Caco-2 (cell line): ENCODE measurements at places on chromosomes 12 and 14.

- H3K4me3 ChIP-seq, result no peak overlapping the region
- no peak overlapping the region for H3K27ac ChIP-seq
- no peaks in the 10 kb centered on the region for H3K27me3 ChIP-seq
- H3K36me3 ChIP-seq, result no peaks in the 10 kb centered on the region
These were observed 28.2 kb downstream of the TRAF3 start for GRCh38 chr14:102805371-102805891.

DNA sequence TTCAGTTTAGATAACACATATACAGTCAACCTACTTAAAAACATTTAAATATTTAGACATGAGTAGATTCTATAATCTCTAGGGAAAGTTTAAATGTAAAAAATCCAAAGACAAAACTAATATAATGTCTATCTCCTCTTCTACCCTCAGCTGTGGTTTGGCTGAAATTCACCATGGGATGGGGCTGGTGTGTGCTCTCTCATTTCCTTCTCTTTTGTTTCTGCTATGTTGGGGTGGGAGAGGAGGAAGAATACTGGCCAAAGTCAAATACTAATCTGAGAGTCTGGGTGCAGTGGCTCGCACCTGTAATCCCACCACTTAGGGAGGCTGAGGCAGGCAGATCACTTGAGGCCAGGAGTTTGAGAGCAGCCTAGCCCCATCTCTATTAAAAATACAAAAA lies 1673.9 kb upstream of the SEL1L start:
- no peak overlapping the region for H3K4me3 ChIP-seq
- H3K27ac ChIP-seq, result no peak overlapping the region
- H3K27me3 ChIP-seq, result no peaks in the 10 kb centered on the region
- H3K4me1 ChIP-seq, result no peaks in the 10 kb centered on the region
- H3K36me3 ChIP-seq, result no peaks in the 10 kb centered on the region

DNA sequence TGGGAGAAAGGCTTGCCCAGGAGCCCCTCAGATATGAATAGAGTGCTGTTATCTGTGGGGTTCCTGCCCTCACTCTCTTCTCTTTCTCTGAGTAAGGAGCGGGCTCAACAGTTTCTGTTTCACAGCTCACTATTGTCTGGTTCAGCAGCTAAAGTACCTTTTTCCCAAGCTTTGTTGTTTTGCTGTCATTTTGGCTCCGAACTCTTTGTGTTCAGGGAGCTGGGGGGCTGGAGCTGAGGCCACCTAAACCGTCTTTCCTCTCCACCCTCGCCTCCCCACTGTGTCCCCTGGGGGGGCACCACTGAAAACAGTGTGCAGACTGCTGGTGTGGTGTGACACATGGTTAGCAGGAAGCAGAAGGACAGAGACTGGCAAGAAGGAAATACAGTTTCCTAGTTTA lies 51.4 kb downstream of the FBXW8 start:
- H3K4me1 ChIP-seq, result no peaks in the 10 kb centered on the region
- DNase-seq, result no peak
- no peak overlapping the region for H3K4me3 ChIP-seq
- H3K27me3 ChIP-seq, result no peaks in the 10 kb centered on the region

DNA sequence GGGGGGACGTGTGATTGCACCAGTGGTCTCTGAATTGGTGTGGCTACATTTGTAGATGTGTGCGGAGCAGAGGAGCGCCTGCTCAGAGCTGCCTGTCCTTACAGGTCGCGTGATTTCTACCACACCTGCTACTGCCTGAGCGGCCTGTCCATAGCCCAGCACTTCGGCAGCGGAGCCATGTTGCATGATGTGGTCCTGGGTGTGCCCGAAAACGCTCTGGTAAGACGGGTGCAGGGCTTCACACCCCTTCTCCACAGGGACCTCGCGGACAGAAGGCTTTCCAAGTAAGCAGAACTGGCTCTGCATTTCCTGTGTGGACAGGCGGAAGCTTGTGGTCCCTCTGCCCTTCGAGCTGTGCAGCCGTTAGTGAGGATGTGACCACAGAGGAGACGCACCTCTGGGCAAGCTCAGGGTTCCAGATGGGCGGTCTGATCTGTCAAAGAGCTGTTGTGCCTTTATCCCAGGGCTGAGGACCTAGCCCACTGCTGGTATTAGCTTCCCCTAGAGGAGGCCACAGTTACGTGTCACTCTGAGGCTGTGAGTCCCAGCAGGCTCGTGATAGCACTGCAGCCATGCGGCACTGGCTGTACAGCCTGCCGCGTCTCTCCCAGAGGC lies 47.7 kb downstream of the MAX start:
- peaks cover 7% of the 10 kb centered on the region; the same call in 1 of the 2 replicates for H3K4me1 ChIP-seq
- no peak for DNase-seq
- no peak overlapping the region for H3K27ac ChIP-seq
- no peak overlapping the region for H3K4me3 ChIP-seq

GRCh38 chr12:128078301-128078971 lies 188.5 kb upstream of the TMEM132C start:
- DNase-seq, result no peak
- no peaks in the 10 kb centered on the region for H3K4me1 ChIP-seq
- no peak overlapping the region for H3K27ac ChIP-seq
- H3K36me3 ChIP-seq, result no peaks in the 10 kb centered on the region
- no peaks in the 10 kb centered on the region for H3K27me3 ChIP-seq
- H3K4me3 ChIP-seq, result no peak overlapping the region

DNA sequence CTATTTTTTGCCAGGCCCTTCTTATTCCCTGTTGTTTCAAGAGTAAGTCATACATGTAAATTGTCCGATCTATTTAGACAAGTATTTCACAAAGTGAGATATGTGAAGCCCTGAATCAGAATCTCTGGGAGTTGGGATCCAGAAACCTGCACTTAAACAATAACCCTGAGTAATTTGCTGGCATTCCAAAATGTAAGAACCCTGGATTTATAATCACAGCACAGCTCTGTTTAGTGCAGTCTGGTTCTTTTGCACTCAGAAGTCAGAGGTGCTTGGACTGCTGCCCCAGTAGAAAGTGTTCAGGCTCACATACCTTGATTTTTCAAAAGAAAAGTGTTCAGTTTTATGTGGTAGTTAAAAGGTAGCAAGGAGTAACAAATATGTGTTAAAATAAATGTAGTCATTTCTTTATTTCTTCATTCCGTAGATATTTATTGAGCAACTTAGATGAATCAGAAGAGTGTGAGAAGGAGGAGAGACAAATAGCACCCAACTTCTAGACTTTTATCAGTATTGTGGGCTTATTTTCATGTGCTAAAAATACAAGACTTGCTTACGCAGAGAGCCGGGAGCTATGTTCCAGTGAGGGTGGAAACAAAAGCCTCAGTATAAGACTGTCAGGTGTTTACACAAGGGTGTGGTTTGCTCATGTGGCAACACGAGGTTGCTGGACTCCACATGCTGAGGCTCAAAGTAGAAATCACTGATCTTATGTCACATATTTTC lies 70.1 kb downstream of the SYNE2 start:
- H3K4me3 ChIP-seq, result no peak overlapping the region
- DNase-seq, result no peak
- H3K36me3 ChIP-seq, result no peaks in the 10 kb centered on the region
- peaks cover 10% of the 10 kb centered on the region for H3K4me1 ChIP-seq

- peak; percentile 17 for DNase-seq
- peak overlapping the region; percentile 83 for H3K27ac ChIP-seq
- no peaks in the 10 kb centered on the region; the same call in 1 of the 2 replicates for H3K36me3 ChIP-seq
- no peak overlapping the region for H3K4me3 ChIP-seq
These were observed 26.7 kb downstream of the C12orf75 start for GRCh38 chr12:105357162-105357691.

DNA sequence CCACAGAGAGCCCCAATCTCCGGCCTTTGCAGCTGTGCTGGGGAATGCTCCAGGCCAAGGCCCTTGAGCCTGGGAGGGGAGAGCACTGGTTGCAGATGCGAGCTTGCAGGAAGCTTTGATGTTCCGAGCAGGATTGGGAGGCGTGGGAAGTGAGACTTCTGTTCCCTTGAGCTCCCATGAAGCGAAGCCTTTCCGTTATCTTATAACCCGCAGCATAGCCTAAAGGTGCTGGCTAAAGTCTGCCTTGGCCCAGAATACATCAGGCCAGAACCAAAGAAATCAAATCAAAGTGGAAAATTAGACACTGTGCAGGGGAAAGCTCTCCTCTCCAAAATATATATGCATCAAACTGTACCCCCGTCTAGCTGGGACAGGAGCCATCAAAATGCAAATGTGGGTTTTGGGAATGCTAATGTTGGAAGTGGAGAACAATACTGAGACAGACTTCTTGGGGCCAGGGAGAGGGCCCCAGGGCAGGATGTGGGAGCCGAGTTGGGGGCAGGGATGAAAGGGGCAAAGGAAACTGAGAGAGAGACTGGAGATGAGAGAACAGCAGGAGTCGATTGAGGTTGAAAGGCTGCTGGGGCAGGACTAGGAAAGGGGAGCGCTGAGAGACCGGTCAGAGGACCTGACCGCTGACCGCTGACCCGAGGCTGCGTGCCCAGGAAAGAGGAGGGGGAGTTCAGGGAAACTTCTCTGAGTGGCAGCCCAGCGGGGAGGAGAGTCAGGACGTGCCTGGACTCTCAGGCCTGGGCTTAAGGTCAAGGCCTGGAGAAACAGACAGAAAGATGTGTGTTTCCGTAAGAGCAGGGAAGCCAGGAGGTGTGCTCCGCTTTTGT lies 152.2 kb upstream of the PARP11 start:
- peaks cover 16% of the 10 kb centered on the region for H3K4me1 ChIP-seq
- no peaks in the 10 kb centered on the region for H3K36me3 ChIP-seq
- DNase-seq, result no peak
- peak overlapping the region; percentile 39 for H3K27ac ChIP-seq

GRCh38 chr12:16323638-16324037 lies 23.8 kb upstream of the MGST1 start:
- H3K27ac ChIP-seq, result no peak overlapping the region
- 0 out of 2 replicates have a peak, but pooled peaks cover 4% of the 10 kb centered on the region for H3K4me1 ChIP-seq
- H3K27me3 ChIP-seq, result no peaks in the 10 kb centered on the region
- no peak overlapping the region for H3K4me3 ChIP-seq

GRCh38 chr12:92628476-92628875 lies 74.3 kb upstream of the PLEKHG7 start:
- H3K36me3 ChIP-seq, result no peaks in the 10 kb centered on the region
- H3K4me3 ChIP-seq, result no peak overlapping the region
- H3K27me3 ChIP-seq, result no peaks in the 10 kb centered on the region
- no peaks in the 10 kb centered on the region for H3K4me1 ChIP-seq
- DNase-seq, result no peak

GRCh38 chr14:101961746-101962502 lies 2.4 kb upstream of the DYNC1H1 start:
- H3K36me3 ChIP-seq, result no peaks in the 10 kb centered on the region
- DNase-seq, result no peak
- no peak overlapping the region for H3K4me3 ChIP-seq
- no peak overlapping the region for H3K27ac ChIP-seq
- no peaks in the 10 kb centered on the region for H3K27me3 ChIP-seq

GRCh38 chr12:40693207-40693821 lies 1.1 kb downstream of the CNTN1 start:
- H3K27ac ChIP-seq, result no peak overlapping the region
- H3K27me3 ChIP-seq, result no peaks in the 10 kb centered on the region
- no peaks in the 10 kb centered on the region for H3K36me3 ChIP-seq
- H3K4me3 ChIP-seq, result no peak overlapping the region
- no peaks in the 10 kb centered on the region for H3K4me1 ChIP-seq

GRCh38 chr14:93962701-93963601 lies 13.4 kb downstream of the ASB2 start:
- no peak overlapping the region for H3K27ac ChIP-seq
- no peak for DNase-seq
- no peaks in the 10 kb centered on the region for H3K36me3 ChIP-seq
- no peak overlapping the region for H3K4me3 ChIP-seq

DNA sequence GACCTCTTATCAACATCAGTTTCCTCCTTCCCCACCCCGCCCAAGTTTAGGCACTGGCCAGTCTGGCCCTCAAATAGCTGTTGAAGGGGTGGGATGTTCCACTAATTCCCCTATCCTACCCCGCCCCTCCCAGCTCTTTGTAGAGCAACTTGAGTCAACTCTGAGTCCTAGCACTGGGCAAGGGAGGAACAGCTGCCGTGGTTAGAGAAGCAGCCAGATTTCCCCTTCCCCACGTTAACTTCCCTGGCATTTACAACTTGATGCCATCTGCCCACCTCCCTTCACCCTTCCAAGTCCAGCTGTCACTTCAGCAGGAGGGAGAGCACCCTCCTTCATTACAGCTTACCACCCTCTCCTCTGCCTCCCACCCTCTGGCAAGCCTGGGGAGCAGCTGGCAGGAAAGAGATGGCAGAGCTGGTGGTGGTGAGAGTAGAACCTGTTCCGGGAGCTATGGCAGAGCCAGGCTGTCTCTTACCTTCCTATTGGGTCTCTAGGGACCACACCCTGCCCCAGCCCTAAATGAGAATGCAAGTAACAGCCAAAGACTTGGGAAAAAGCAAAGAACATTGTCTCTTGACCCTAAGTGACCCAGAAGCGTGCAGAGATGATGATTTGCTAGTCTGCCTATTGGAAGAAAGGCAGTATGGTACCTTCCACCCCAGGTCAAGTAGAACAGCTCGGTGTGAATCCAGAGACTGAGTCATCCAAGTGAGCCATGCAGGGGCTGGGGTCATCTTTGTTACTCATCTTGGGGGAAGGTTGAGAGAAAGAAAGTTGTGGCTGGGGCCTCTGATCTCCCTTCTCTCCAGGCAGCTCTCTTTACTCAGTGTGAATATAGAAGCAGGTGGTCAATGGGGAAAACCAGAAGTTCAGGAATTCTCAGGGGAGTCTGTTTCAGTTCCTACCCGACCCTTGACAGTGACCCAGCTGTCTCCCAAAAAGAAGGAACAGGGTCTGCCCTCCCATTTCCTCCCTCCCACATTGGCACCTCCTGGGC lies 1.5 kb downstream of the BLOC1S1 start:
- DNase-seq, result no peak
- H3K27ac ChIP-seq, result peak overlapping the region; percentile 80
- H3K36me3 ChIP-seq, result no peaks in the 10 kb centered on the region
- peaks cover 40% of the 10 kb centered on the region for H3K4me1 ChIP-seq

DNA sequence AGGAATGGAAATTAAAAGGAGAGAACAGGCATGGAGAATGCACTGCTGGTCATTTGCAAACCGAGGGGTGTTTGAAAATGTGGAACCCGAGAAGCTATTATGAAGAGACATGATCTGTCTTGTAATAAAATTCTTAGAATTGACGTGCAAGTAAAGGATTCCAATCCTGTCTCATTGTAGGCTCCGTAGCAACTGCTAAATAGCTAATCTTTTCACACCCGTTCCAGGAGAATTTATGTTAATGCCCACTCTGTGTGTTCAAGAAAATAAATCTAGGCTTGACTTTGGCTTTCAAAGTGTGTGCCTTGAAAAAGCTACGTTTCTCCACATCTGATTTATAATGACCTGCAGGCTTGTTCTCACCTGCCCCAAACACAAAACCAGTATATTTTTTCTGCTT lies 380.9 kb downstream of the GLT1D1 start:
- H3K27me3 ChIP-seq, result no peaks in the 10 kb centered on the region
- DNase-seq, result no peak
- no peaks in the 10 kb centered on the region for H3K36me3 ChIP-seq
- no peak overlapping the region for H3K27ac ChIP-seq
- no peak overlapping the region for H3K4me3 ChIP-seq

- H3K36me3 ChIP-seq, result no peaks in the 10 kb centered on the region
- DNase-seq, result no peak
- H3K4me3 ChIP-seq, result no peak overlapping the region
- H3K4me1 ChIP-seq, result no peaks in the 10 kb centered on the region
These were observed 41.5 kb upstream of the LTBP2 start for GRCh38 chr14:74653386-74654138.
